NCI-H69 (cell line): ENCODE measurements at places on chromosomes 2 and 18.
A peak's percentile ranks its signal among the peaks of the same experiment; 100 is the strongest.

DNA sequence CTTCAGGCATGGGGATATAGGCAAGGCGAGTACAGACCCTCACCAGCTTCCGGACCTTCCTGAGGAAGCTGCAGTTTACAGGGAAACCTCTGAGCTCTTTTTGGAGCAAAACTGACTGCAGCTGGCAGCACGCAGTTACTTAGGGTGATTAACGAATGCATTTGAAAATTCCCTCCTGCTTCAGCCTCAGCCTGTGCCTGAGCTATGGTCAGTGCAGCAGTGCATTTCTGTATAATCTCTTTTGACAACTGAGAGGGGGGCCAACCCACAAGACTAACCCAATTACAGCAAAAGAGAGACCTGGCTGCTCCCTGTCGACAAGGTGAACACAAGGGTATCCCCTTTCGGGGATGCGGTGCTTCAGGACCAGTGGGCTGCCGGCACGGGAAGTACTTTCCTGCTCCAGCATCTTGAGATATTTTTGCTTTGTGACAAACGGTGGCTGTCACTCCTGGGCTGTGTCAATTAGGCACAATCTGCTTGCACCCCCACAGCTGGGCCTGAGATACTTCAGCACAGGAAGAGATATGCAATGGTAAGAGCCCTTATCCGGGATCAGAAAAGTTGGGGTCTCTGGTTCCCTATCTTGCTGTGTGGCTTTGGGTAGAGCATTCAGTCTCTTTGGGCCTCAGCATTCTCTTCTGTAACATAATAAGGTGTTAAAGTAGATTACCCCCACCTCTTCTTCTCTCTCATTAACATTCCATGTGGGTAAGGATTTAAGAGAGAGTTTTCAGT, 141.0 kb downstream of the TMEM17 start:
- DNase-seq, result no peak

GRCh38 chr18:35236571-35237363, 4.1 kb upstream of the ZNF397 start:
- no peak for DNase-seq

GRCh38 chr2:21392649-21393048, 268.9 kb downstream of the TDRD15 start:
- peak; percentile 9 for DNase-seq

GRCh38 chr2:60676706-60677330, 79.2 kb upstream of the PAPOLG start:
- DNase-seq, result no peak

GRCh38 chr18:50151926-50152325, 43.0 kb downstream of the MYO5B start:
- peak; percentile 82 for DNase-seq

DNA sequence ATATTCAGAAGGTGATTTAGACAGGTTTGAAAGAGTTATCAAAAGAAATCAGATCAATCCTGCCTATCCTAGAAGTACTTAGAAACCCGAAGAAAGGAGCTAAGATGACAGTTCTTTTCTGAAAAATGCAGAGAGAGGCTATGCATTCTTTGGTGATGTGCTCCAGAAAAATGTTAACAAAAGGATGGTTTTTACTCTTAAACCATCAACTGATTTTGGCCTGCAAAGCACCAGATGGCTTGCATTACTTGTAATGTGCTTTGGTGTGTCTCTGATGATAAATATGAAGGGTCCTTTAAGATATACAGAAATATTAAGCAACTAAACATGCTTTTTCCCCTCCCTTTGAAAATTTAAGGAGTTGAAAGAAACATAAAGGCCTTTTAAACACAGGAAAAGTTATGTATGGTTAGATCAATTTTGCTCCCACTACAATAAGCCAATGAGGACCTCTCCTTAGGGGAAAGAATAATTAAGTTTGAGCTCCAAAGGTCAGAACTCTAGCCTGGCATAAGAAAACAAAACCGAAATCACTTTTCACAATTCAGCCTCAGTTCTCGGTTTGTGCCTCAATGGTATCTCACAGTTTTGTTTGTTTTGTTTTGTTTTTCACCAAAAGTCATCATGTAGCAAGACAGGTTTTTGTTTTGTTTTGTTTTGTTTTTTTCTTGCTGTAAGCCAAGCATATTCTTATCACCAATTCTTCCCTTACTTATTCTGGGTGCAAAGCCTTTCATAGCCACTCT, 302.4 kb upstream of the NT5C1B start:
- no peak for DNase-seq

DNA sequence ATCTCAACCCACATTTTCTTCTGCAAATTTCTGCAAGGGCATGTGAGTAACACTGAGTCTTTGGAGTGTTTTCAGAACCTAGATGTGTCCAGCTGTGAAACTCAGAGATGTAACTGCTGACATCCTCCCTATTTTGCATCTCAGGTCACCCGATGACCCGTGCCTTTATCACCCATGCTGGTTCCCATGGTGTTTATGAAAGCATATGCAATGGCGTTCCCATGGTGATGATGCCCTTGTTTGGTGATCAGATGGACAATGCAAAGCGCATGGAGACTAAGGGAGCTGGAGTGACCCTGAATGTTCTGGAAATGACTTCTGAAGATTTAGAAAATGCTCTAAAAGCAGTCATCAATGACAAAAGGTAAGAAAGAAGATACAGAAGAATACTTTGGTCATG, 8.0 kb downstream of the UGT1A1 start:
- DNase-seq, result no peak

GRCh38 chr2:202237787-202238233, 587 bp downstream of the SUMO1 start:
- DNase-seq, result peak; percentile 35

- no peak for DNase-seq
Observed at GRCh38 chr2:84231478-84231877, 227.6 kb downstream of the SUCLG1 start.

DNA sequence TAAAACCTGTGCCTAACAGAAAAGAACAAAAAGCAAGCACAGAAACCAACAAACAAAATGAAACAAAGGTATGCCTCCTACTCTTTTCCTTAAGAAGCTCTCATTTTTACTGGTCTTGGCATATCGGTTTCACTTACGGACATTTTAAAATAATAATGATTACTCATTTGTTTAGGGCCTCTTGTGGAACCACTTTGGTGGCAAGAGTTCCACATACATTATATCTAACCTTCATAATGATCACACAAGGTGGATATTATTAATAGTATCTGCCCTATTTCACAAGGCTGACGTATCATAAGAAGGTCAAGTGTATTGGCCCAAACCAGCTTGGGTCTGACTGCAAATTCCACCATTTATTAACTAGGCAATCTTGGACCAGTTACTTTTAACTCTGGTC, 304.7 kb downstream of the TCF4 start:
- DNase-seq, result no peak

GRCh38 chr2:68110102-68110501, 47.3 kb upstream of the C1D start:
- peak; percentile 50 for DNase-seq

- no peak for DNase-seq
Observed at GRCh38 chr2:205701509-205701908, 19.2 kb downstream of the NRP2 start.

DNA sequence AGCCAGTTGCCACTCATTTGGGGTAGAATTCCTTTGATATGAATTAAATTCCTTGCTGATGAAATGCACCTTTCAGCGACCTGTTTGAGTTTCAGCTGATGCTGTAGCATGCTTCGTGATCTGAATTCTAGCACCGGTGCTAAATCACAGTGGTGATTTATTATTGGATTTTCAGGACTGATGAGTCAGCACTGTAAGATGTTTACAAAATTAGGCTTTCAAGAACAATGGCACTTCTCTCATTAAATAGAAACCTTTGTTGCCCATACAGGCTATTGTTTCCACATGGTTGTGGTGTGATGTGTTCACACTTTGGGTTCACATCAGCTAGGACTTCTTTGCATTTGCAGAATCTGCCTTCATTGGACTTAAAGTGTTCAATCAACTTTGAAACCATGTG, 687.7 kb downstream of the ARHGAP15 start:
- no peak for DNase-seq

- no peak for DNase-seq
Observed at GRCh38 chr2:42880738-42881690, 88.6 kb upstream of the HAAO start.

DNA sequence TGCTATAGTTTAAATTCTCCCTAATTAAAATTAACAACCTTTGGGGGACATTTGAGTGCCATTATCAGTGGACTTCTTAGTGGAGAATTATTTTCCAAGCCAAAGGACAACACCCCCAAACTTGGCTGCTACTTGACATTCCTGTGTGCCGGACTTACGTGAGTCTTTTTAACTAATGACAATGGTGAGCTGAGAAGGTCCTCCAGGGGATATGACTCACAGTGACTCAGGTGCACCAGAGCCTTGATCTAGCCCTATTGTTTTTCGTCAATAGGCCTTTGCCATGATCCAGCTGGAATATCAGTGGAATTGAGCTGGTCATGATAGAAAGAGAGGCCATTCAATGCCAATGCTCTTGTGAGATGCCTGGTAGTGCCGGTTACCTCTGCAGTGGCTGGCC, 118.1 kb upstream of the CXCR4 start:
- DNase-seq, result no peak

GRCh38 chr18:29157057-29157780, 980.3 kb upstream of the CDH2 start:
- peak; percentile 63 for DNase-seq

GRCh38 chr2:231634412-231634811, 41.7 kb downstream of the TEX44 start:
- DNase-seq, result no peak

DNA sequence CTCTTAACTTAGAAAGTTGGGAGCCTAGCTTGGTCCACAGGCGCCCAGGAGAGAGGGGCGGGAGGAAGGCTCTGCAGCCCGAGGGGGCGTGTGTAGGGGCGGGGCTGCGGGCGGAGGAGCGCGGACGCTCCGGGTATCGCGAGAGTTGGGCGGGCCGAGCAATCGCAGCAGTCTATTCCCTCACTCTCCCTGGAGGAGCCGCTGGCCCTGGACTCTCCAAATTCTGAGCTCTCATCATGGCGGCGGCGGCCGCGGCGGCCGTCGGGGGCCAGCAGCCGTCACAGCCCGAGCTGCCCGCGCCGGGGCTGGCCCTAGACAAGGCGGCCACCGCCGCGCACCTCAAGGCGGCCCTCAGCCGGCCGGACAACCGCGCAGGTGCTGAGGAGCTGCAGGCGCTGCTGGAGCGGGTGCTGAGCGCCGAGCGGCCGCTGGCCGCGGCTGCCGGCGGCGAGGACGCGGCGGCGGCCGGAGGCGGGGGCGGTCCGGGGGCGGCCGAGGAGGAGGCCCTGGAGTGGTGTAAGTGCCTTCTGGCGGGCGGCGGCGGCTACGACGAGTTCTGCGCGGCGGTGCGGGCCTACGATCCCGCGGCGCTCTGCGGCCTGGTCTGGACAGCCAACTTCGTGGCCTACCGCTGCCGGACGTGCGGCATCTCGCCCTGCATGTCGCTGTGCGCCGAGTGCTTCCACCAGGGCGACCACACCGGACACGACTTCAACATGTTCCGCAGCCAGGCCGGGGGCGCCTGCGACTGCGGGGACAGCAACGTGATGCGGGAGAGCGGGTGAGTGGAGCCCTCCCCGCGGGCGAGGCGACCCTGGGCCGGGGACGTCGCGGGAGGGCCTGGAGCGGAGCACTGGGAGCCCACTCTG, at the start of gene UBR3:
Gene UBR3, plus strand, starts transcription at position 183 of the 869 bp plus-strand sequence. Its CDS starts 54 bp downstream, at position 237.
- DNase-seq, result peak; percentile 90

DNA sequence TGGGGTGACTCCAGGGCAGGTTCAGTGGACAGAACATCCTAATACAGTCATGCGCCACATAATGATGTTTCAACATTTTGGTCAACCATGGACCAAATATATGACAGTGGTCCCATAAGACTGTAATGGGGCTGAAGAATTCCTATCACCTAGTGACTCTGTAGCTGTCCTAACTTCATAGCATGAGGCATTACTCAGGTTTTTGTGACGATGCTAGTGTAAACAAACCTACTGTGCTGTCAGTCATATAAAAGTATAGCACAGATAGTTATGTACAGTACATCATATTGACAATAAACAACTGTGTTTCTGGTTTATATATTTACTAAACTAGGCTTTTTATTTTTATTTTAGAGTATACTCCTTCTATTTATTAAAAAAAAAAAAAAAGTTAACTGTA, 87.1 kb downstream of the CACNB4 start:
- DNase-seq, result no peak

DNA sequence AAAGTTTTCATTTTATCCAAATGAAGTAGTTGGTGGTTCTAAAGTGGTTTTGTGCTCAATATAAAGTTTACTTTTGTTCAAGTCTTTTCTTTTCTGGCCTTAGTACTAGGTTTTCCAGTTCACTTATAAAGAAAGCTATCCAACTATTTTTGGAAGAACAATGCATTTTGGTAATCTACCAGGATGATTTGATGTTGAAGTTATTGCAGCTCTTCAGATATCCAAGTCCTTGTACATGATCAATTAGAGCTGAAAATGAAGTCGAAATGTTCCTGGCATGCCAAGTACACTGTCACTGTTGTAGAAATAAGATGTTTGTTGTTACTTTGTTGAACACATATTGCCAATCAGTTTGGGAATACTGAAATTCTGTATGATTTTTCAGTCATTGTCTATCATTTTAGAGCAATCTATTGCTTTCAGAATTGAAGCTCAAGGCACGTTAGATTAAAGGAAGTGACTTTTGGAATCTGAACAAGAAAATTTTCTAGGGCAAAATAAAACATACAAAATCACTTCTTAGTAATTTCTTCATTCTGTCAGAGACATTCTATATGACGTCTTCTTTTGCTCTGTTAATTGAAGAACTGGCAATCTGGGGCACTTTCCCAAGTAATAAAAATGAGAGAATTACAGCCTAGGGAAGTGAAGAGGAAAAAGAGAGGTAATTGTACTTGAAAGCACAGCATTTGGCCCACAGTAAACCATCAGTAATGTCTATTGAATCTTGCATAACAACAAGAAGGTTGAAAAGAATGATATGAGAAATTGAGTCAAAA, 232.3 kb downstream of the MREG start:
- DNase-seq, result no peak

- DNase-seq, result no peak
Observed at GRCh38 chr2:210768329-210768910, 212.0 kb downstream of the CPS1 start.

DNA sequence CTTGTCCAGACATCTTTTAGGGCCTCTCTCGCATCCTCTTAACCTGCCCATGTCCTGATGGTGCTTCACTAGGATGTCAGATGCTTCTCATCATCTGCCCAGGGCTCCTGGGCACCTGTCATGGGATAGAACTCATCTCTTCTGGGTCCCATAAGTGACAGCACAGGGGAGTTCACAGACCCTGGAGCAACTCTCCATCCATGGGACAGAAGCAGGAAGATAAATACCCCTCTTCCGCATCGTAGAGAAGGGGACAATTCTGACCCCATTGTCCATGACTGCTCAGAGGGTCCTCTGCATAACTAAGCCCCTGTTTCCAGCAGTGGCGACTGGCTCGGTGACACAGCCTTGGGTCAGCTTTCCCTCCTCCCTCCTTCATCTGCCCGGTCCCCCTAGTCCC, 82.3 kb downstream of the TWIST2 start:
- no peak for DNase-seq

- DNase-seq, result no peak
Observed at GRCh38 chr18:47063096-47063495, 27.7 kb upstream of the ELOA2 start.

- no peak for DNase-seq
Observed at GRCh38 chr18:62080172-62080900, 106.5 kb downstream of the PIGN start.

GRCh38 chr2:147603447-147603846, 241.4 kb upstream of the ACVR2A start:
- peak; percentile 5 for DNase-seq
